ENCODE measurements at places on chromosomes 7 and 10.

- DNase-seq = no peak
These were observed 76.8 kb downstream of the LANCL2 start for GRCh38 chr7:55441774-55442522.

- no peak for DNase-seq
These were observed 756.4 kb upstream of the MBL2 start for GRCh38 chr10:53528974-53529373.

- DNase-seq = no peak
These were observed 10.2 kb downstream of the ZDHHC16 start for GRCh38 chr10:97456034-97456685.

DNA sequence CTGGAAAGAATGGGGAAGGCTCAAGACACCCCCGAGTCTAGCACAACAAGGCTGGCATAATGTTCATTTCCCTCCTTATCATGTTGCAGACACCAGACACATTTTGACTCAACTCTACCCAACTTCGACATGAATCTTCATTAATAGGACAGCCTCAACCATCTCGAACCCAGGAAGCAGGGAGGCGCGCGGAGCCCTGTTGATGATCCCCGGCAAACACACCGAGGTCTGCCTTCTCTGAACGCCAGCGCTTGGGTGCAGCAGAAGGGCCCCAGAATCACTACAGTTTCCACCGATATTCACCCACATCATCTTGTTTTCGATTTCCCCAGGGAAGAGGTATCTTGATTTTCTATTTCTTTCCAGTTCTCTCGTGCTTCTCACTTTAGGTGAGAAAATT, 563.6 kb downstream of the TCERG1L start:
- no peak for DNase-seq

- DNase-seq = no peak
These were observed 35.1 kb upstream of the AKR1C2 start for GRCh38 chr10:5038733-5039132.

DNA sequence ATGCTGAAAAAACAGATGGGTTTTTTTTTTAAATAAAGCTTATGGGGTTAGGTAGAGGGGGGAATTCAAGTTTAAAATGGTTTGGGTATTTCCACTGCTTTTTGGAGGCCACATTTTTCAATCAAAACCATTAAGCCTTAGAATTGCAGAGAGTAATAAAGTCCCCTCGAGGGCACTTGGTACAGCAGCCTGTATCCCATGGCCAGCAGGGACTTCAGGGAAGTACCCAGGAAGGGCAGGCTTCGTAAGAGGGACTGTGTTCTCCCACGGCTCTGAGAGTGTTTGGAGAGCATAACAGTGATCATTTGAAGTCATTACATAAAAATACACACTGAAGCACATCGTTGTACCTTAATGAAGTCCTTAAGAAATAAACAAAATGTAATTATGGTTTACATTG, 432.7 kb downstream of the DPP6 start:
- DNase-seq = no peak

- DNase-seq = no peak
These were observed 102.8 kb upstream of the EGFR start for GRCh38 chr7:54915870-54916598.
